ENCODE measurements at places on chromosomes 6 and 20.

- H3K4me1 ChIP-seq = no peaks in the 10 kb centered on the region
- no peak overlapping the region for H3K4me3 ChIP-seq
- H3K36me3 ChIP-seq = peaks cover 28% of the 10 kb centered on the region
- no peaks in the 10 kb centered on the region for H3K27me3 ChIP-seq
- DNase-seq = no peak
- no peak overlapping the region for H3K27ac ChIP-seq
Measured at GRCh38 chr20:17625246-17626051, 55.6 kb downstream of the DSTN start.

DNA sequence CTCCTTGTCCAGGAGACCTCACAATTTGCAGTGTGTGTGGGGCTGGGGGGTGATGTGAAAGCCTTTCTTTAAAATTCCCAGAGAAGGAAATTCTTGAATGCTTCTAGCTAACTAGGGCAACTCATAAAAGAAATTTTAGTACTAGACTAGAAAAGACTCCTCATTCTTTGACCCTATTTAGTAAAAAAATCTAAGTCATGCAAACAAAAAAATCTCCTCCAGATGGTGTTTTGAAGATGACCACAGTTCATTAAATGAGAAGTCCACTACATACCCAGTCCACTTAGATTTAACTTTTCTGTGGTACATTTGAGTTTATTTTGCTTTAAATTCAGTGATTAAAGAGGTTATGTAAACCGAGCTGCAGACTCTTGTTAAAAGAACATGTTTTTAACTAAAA lies 67.5 kb downstream of the NDUFAF5 start:
- no peak overlapping the region for H3K27ac ChIP-seq
- H3K4me3 ChIP-seq = no peak overlapping the region
- no peak for DNase-seq
- H3K36me3 ChIP-seq = no peaks in the 10 kb centered on the region
- no peaks in the 10 kb centered on the region for H3K4me1 ChIP-seq

DNA sequence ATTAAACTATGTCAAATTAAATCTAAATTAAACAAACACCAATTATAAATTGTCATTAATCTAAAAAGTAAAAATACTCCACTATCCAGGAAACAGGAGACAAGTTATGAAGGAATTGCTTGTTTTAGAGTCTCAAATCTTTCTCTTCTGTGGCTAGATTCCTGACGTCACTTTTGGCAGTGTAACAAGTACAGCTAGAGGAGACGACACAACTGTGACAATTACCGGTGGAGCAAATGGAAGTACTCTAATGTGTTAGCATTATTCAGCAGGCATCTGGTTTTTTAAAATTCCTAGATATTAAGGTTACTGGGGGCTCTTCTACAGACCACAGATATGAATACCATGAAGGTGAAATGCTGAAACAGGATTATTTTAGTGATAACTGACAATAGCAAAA lies 1042.7 kb downstream of the EPHA7 start:
- no peaks in the 10 kb centered on the region for H3K4me1 ChIP-seq
- no peak for DNase-seq
- peaks cover 15% of the 10 kb centered on the region for H3K27me3 ChIP-seq
- peak overlapping the region; percentile 48 for H3K27ac ChIP-seq

DNA sequence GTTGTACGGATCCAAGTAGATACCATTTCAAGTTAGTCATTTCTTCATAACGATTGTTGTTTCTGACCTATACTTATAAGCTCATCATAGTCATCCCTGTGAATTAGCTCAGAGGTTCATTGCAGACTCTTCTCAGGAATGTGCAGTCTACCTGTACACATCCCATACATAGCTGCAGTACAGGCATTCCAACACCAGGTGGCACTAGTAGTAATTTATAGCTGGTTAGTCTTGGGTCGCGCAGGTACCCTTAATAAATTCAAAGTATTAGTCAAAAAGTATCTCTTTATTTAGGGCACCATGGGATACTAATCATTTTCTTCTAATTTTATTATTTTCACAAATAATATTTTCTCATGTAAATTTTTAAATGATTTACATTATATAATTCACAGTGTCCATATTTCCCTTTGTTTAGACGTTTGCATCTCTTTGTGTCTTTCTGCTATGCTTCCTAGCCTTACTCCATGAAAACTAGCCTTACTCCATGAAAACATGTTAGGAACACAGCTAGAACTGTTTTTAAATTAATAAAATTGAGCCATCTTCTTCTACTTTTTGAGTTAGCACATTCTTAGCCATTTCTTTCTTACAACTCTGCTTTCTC lies 128.6 kb upstream of the FAM83B start:
- H3K36me3 ChIP-seq = no peaks in the 10 kb centered on the region
- H3K27ac ChIP-seq = no peak overlapping the region
- peaks cover 20% of the 10 kb centered on the region for H3K4me1 ChIP-seq
- DNase-seq = peak; percentile 41
- no peak overlapping the region for H3K4me3 ChIP-seq
- H3K27me3 ChIP-seq = no peaks in the 10 kb centered on the region

GRCh38 chr20:53750827-53751619 lies 157.4 kb upstream of the ZNF217 start:
- DNase-seq = peak; percentile 66
- peaks cover 41% of the 10 kb centered on the region for H3K4me1 ChIP-seq
- H3K4me3 ChIP-seq = peak overlapping the region; percentile 39
- no peaks in the 10 kb centered on the region for H3K27me3 ChIP-seq
